ENCODE measurements at places on chromosomes 3 and 15. TPM values are rescaled to one million over a fixed set of nuclear protein-coding genes. Genes with fewer than 3 reads are reported as not detected.

DNA sequence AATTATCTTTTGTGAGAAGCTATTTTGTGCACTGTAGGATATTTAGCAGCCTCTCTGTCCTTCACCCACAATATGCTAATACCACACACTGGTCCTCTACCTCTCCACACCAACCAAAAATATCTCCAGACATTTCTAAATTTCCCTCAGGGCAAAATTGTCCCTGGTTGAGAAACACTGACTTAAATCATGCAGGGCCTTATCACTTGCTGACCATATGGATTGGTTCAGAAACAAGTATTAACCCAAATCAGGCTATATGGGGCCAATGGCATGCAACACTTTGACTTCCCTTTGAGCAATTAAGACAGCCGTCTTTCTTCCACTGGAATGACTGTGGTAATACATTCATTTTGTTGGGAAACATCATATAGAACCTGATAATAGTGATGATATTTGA is 251.1 kb downstream of the CNTN3 start:
- DNase-seq = no peak

GRCh38 chr3:66554178-66554577 is 53.4 kb upstream of the LRIG1 start:
- peak; percentile 65 for DNase-seq

- no peak for DNase-seq
These were observed 30.0 kb upstream of the CMTM8 start for GRCh38 chr3:32208447-32208846.

- no peak for DNase-seq
These were observed 23.0 kb downstream of the PAQR9 start for GRCh38 chr3:142940472-142940871.

- no peak for DNase-seq
These were observed 107.8 kb upstream of the BOC start for GRCh38 chr3:113103588-113103987.

DNA sequence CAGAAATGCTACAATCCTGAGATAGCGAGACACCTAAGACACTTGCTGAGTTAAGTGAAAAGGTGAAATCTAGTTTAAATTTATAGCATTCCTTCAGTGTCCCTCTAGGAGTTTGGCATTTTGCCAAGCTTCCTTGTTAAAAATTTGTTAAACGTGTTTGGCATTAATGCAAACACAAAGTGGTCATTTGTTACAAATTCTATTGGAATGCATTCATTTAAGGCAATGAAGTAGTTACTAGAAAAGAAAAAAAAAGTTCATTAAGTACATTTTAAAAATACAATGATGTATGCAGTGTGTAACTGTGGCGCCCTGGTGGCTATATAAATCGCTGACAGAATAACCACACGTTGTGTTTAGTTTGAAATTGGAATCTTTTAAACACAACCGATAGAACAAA is 31.3 kb upstream of the WNT5A start:
- DNase-seq = peak; percentile 39

- no peak for DNase-seq
These were observed 38.7 kb upstream of the NSMCE3 start for GRCh38 chr15:29308299-29308698.

The XYLB gene
- 2.5 TPM for total RNA-seq

GRCh38 chr15:80873366-80873952 is 94.3 kb downstream of the CEMIP start:
- no peak for DNase-seq

The COX17 gene
- total RNA-seq = 2.0 TPM

The MOBP gene
- not detected for total RNA-seq

- no peak for DNase-seq
These were observed 251.0 kb upstream of the TLE3 start for GRCh38 chr15:70348581-70349344.

The TMF1 gene
- total RNA-seq = 39.1 TPM

DNA sequence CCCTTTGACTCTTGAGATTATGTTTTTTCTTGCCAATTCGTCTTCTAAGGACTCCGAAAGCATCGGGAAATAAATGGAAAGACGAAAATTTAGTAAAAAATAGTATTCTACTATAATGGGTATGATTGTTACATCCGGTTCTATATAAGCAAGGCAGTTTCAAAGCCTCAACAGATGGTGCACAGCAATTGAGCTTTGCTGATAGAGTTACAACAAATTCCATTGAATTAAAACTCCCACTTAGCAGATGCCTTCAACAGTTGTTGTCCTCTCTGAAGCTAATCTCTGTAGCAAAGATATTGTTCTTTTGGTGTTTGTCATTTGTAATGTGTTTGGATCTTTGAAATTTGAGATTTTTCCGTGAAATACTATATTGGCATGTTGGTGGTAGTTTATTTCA is 16.1 kb upstream of the GHSR start:
- DNase-seq = no peak

GRCh38 chr15:92111751-92112150 is 258.2 kb downstream of the SLCO3A1 start:
- DNase-seq = no peak

- peak; percentile 41 for DNase-seq
These were observed 8.8 kb upstream of the SLC6A6 start for GRCh38 chr3:14393440-14394106.

- no peak for DNase-seq
These were observed 80.3 kb upstream of the HRH1 start for GRCh38 chr3:11074011-11074410.

The SEMA6D gene
- total RNA-seq = 18.3 TPM

DNA sequence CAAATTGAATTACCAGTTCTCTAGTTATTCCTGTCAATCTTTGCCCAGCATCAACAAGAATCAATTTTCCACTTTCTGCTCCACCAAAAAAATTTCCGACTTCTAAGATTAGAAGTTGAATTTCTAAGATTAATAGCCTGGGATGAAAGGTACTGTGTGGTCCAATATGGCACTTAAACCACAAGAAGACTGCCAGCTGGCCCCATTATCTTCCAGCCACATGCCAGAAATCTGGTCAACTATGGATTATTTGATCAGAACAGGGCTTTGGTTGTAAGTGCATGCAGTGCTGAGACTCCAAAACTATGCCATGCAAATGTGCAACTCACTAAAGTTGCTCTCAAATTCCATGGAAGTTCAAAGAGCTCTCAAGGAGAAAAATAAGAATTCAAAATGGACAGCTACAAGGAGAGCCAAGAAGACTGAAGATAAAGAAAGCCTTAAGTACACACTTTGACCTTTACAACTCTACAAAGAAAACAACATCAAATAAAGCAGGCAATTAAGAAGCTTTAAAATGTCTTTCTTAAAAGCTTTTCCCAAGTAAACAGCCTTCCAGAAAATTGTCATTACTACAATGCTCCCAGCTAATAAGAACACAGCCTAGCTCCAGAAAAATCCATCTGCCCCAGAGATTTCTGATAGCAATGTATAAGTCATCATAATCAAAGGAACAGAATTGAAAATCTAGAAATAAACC is 64.2 kb downstream of the ST3GAL6 start:
- DNase-seq = no peak

The ERICH6 gene
- not detected for total RNA-seq

- no peak for DNase-seq
These were observed 1362.8 kb downstream of the ROBO2 start for GRCh38 chr3:78402720-78403119.

The FGD5 gene
- not detected for total RNA-seq

DNA sequence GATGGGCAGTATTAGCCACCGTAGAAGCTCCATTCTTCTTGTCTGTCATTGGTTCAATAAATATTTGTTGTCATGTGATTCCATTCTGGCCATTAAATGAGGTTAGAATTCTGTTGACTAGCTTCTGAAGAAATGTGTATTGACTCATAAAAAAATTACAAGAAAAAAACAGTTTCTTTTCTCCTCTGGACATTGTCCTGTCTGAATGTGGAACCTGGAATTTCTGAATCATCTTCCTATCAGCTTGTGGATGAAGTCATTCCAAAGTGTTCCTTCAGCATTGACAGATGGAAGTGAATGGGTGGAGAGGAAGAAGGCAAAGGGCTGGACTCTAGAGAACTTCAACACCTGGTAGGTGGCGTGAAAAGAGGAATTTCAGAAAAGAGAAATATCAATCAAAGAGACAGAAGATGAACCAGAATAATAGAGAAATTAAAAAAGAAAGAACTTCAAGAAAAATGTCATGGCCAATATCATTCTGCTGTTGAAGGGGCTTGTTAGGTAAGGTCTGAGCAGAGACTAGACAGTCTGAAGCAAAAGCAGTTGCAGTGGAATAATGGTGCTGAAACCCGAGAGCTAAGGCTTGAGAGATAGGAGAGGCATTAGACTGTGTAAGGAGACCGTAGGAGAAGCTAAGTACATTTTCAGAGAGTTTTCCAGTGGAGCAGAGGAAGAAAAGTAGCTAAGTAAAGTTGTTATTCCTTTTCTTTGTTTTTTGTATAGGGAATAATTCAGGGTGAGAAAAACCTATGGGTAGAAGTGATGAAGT is 806.6 kb downstream of the SQOR start:
- no peak for DNase-seq

The GOLGA6L10 gene
- under 0.01 TPM for total RNA-seq
